Esophagus squamous epithelium (tissue), 5 donors: ENCODE measurements at places on chromosomes 12 and 14.

GRCh38 chr12:25458047-25458552, 95.0 kb downstream of the LMNTD1 start:
- no peaks in the 10 kb centered on the region for H3K27me3 ChIP-seq
- no peaks in the 10 kb centered on the region for H3K4me1 ChIP-seq
- H3K27ac ChIP-seq = no peak overlapping the region
- H3K36me3 ChIP-seq = no peaks in the 10 kb centered on the region
- no peak for DNase-seq

- H3K4me1 ChIP-seq = no peaks in the 10 kb centered on the region
- no peak overlapping the region for H3K27ac ChIP-seq
- H3K4me3 ChIP-seq = no peak overlapping the region
- no peak for DNase-seq
- no peaks in the 10 kb centered on the region for H3K36me3 ChIP-seq
- peaks cover 7% of the 10 kb centered on the region for H3K27me3 ChIP-seq
Observed at GRCh38 chr12:15526033-15526432, 203.7 kb downstream of the PTPRO start.

DNA sequence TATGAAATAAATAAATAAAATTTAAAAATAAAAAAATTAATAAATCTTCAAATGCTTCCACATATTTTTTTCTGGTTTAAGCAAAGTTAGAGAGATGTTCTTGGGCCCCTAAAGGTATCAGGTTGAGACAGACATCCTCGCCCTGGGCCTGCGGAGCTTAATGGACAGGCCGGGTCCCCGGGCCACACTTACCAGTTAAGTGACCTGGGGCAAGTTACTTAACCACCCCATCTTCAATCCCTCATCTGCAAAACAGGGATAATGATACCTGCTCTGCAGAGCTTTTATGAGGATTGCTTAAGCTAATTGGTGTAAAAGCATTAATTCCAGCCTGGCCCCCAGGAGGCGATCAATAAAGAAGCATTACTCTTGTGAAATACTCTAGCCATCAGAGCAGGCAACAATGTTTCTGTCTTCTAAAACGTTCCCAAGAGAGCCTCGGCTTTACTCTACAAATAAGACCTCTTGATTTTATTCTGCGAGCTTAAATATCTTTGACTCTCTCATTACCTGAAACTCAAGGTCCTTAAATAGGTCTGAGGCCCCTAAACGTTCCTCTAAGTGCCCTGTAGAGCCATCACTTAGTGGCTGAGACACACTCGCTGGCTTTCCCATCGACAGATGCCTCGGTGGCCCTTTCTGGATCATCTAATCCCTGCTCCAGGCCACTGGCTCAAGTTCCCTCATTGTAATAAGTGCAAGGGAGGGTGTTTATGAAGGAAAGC, 81.1 kb upstream of the DIO3 start:
- H3K4me3 ChIP-seq = peak overlapping the region; percentile 26
- H3K36me3 ChIP-seq = no peaks in the 10 kb centered on the region
- no peaks in the 10 kb centered on the region for H3K27me3 ChIP-seq
- H3K27ac ChIP-seq = peak overlapping the region; percentile 25
- peaks cover 4% of the 10 kb centered on the region for H3K4me1 ChIP-seq
- DNase-seq = no peak

- no peak overlapping the region for H3K4me3 ChIP-seq
- no peak overlapping the region for H3K27ac ChIP-seq
- H3K4me1 ChIP-seq = no peaks in the 10 kb centered on the region
- no peaks in the 10 kb centered on the region for H3K36me3 ChIP-seq
- H3K27me3 ChIP-seq = no peaks in the 10 kb centered on the region
Observed at GRCh38 chr12:68263366-68263765, 10.0 kb upstream of the IL22 start.

DNA sequence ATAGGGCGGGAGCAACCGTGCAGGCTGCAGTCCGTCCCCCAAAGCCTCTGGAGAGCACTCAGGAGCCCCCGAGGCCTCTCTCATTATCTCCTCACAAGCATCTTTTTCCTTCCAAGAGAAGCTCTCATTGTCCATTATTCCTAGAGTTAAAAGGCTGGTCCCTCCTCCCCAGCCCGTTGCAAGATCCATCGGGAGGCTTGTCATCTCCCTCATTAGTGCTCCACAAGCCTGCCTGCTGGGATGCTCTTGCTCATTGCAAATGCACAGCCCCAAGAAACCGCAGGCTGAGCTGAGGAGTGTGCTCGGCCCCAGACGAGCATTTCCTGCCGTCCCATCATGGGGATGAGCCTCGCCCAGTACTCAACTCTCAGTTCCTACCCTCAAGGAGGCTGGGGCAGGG, 23.3 kb downstream of the NUAK1 start:
- H3K4me3 ChIP-seq = no peak overlapping the region
- no peak for DNase-seq
- peaks cover 37% of the 10 kb centered on the region for H3K4me1 ChIP-seq
- no peaks in the 10 kb centered on the region for H3K36me3 ChIP-seq
- no peaks in the 10 kb centered on the region for H3K27me3 ChIP-seq

DNA sequence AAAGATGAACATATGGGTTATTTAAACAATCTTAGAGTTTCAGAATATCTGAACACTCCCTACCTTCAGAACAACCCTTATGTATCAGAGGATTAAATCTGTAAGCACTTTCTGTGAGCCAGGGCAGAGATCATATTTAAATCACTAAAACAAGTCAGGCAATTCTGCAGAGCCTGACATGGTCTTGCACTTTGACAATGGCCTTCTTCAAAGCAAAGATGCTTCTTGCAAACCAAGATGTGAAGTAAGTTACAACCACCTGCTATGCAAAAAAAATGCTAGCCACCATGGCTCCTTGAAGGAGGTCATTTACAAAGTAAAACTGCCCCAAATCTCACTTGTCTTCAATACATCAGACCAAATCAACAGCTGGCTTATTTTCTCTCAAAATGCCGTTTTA, 3.2 kb downstream of the PPP1CC start:
- no peaks in the 10 kb centered on the region for H3K4me1 ChIP-seq
- DNase-seq = no peak
- H3K27ac ChIP-seq = no peak overlapping the region
- peak overlapping the region; percentile 80 for H3K4me3 ChIP-seq
- no peaks in the 10 kb centered on the region for H3K27me3 ChIP-seq

- DNase-seq = no peak
- H3K27ac ChIP-seq = no peak overlapping the region
- H3K4me1 ChIP-seq = no peaks in the 10 kb centered on the region
- no peaks in the 10 kb centered on the region for H3K36me3 ChIP-seq
- no peaks in the 10 kb centered on the region for H3K27me3 ChIP-seq
Observed at GRCh38 chr14:21852061-21852664, 178.5 kb upstream of the OR4E1 start.

GRCh38 chr12:6684609-6685008, 4.6 kb downstream of the ZNF384 start:
- H3K36me3 ChIP-seq = peaks cover 14% of the 10 kb centered on the region
- DNase-seq = no peak
- no peaks in the 10 kb centered on the region for H3K27me3 ChIP-seq
- H3K4me3 ChIP-seq = no peak overlapping the region
- no peak overlapping the region for H3K27ac ChIP-seq
- H3K4me1 ChIP-seq = peaks cover 19% of the 10 kb centered on the region

DNA sequence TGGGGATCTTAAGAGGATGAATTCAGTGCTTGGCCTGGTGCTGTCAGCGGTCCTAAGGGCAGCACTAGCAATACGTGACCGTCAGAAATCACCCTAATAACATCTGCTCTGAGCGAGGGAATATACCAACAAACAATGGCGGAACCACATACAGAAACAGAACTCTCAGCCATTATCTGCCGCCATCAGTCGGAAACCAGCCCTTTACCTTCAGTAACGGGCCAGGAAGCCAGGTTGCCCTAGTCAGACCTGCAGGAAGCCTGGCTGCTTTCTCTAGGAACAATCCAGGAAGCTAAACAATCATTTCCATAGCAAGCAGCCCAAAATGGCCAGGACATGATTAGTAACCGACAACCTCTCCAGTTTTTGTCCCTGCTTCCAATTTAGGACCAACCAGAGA, 5.6 kb downstream of the CDCA4 start:
- no peaks in the 10 kb centered on the region for H3K27me3 ChIP-seq
- H3K4me1 ChIP-seq = peaks cover 65% of the 10 kb centered on the region
- H3K27ac ChIP-seq = no peak overlapping the region
- H3K4me3 ChIP-seq = no peak overlapping the region

DNA sequence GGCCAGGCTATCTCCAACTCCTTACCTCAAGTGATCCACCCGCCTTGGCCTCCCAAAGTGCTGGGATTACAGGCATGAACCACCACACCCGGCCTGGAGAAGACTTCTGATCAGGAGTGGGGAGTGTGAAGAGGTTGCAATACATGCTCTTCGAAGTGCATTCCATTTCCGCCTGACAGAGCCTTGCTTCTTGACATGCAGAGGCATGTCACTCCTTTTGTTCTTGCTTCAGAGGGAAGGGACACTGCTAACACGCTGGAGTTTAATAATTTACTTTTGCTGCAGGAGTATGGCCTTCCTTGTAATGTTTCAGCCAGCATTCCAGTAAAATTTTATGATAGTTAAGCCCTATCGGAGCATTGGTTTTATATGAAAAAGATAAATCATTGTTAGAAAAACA, 74.9 kb downstream of the SLC25A47 start:
- H3K27me3 ChIP-seq = no peaks in the 10 kb centered on the region
- no peak for DNase-seq
- no peaks in the 10 kb centered on the region for H3K36me3 ChIP-seq
- peaks cover 37% of the 10 kb centered on the region for H3K4me1 ChIP-seq
- no peak overlapping the region for H3K4me3 ChIP-seq

- no peak overlapping the region for H3K27ac ChIP-seq
- H3K4me1 ChIP-seq = peaks cover 15% of the 10 kb centered on the region
- H3K4me3 ChIP-seq = no peak overlapping the region
Observed at GRCh38 chr12:40993158-40993557, 195.0 kb upstream of the PDZRN4 start.
